ENCODE measurements at places on chromosomes 7 and 10.

- no peak for DNase-seq
These were observed 60.2 kb upstream of the PODXL start for GRCh38 chr7:131616487-131617200.

DNA sequence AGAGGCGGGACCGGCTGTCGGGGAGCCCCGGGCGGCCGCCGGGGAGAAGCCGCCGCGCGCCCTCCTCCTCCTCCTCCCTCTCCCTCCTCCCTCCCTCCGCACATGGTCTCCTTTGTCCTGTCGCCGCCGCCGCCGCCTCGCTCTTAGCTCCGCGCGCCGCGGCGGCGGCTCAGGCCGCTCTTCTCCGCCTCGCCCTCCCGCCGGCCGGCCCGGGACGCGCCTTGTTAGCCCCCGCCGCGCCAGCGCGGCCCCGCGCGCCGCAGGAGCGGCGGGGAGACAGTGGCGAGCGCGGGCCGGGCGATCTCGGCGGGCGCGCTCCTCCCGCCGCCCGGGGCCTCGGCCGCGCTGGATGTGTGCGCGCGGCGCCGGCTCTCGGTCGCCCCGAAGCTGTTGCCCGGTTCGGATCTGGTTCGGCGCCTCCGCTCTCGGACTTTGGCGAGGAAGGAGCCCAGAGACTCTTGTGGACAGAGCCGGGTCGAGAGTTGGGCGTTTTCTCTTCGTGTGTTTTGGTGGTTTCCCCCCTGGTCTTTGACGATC lies 437.4 kb upstream of the GALNT17 start:
- DNase-seq = peak; percentile 3

- DNase-seq = no peak
These were observed 8.9 kb downstream of the LRMDA start for GRCh38 chr10:75440271-75440793.

GRCh38 chr7:24402655-24403054 lies 118.7 kb downstream of the NPY start:
- DNase-seq = no peak

- DNase-seq = peak; percentile 54
These were observed 91.5 kb upstream of the EFCAB10 start for GRCh38 chr7:105672801-105673200.

DNA sequence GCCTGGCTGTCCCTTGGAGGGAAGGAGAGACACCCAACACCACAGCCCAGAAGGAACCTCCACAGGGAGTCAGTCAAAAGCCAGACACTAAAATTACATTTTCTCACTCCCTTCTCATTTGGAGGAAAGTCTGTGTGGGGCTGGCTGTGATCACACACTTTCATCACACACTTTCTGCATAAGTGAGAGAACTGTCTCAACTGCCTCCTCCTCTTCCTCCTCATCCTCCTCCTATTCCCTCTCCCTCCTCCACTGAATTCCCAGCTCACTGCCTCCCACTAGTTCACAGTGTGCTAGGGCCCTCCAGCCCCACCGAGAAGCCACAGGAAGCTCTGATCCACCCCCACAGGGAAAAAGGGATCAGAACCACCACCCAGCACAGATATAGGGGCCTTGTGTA lies 91.6 kb downstream of the KCNMA1 start:
- DNase-seq = no peak

DNA sequence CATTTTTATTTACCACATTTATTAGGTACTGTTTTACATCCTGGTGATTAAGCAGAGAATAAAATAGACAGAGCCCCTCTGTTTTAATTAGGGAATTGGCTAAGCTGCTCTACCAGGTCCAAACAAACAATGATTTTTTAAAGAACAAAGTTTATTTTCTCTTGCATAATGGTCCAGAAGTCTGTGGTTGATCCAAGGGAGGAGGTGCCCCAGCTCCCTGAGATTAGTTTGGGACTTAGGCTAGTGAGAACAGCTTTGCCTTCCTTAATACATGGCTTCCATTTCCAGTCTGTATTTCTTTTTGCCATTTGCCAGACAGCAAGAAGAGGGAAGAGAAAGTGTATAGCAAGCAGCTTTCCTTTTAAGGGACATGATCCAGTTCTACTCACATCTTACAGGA lies 2.9 kb upstream of the MIOS start:
- DNase-seq = no peak

DNA sequence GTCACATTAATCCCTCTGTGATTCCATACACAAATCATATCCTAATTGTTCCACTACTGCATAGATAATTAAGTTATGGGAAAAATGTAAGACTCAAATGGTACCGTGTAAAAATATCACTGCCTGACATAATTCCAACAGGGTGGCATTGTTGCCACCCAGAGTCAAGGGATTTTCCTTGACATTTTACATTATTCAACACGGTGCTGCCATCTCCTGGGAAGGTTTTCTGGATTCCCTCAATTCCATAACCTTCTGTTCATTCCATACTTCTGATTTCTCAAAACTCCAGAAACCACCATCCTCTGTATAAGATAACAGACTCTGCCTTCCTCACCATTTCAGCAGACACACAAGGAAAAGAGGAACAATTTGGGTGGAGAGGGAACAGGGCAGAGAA lies 495.9 kb downstream of the XPNPEP1 start:
- DNase-seq = no peak

GRCh38 chr10:17113346-17113745 lies 16.3 kb downstream of the CUBN start:
- no peak for DNase-seq

DNA sequence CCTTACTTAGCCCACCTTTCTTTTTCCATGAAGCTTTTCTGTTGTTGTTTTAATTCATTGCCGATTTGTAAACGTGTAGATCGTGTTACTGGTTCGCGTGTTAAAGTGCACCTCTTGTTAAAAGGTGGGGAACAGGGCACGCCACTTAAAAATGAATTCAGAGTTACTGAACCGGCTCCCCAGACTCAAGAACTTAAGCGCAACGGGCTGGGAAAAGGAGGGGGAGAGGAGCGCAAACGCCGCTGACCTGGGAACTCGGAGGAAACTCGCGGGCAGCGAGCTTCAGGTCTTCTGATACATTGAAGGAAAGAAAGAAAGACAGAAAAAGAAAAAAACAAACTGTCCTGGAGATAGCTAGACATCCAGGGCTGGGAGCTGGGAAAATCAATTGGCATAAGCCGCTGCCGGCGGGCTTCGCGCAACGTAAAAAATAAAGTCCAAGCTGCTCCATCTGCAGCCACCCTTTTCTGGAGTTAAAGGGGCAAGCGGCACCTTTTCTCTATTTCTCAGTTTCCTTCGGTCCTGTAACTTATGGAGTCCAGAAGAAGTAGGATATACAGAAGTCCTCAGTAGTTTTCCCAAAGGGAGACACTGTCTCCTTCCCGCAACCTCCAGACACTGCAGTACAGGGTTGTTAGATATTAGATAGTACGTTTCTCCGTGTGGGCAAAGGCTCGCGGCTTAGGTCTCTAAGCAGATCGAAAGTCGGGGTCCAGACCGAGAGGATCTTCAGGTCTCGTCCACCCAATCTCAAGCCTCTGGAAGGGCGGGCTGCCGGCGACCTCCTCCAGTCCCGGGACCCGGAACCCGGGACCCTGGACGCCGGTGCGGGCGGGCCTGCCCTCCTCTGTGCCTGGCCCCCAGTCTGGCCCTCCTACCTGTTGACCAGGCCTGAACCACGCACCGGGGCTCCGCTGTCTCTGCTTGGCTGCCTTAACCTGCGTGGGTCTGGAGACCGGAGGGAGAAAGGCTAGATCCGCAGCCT lies 1.8 kb upstream of the DLX6 start:
- no peak for DNase-seq

DNA sequence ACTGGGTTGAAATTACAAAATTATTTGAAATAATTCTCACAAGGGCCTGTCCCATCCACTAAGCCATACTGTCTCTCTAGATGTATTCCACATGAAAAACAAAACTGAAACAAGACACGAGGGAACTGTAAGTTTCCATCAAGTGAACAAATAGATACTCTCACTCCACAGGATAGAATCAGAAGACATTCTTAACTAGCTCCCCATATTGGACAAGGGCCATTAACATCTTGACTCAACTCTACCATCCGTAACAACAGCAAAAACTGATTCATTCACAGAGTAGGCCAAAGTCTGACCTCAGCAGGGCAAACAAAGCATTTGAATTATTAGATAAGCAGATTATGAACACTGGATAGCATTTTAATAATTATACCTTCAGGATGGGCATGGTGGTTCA lies 29.1 kb downstream of the UBE2H start:
- DNase-seq = no peak

GRCh38 chr10:88271761-88272543 lies 311.2 kb downstream of the RNLS start:
- no peak for DNase-seq

GRCh38 chr10:74991435-74991834 lies 120.0 kb upstream of the SAMD8 start:
- DNase-seq = peak; percentile 2
